A549 treated with Mapracorat at 1 μM for 4 hours (cell line): ENCODE measurements at places on chromosomes 6 and 20. TPM values are rescaled to one million over a fixed set of nuclear protein-coding genes. Genes with fewer than 3 reads are reported as not detected.

Gene DPPA5
- not detected in 5 replicates for total RNA-seq

Gene LINC00237
- total RNA-seq = not detected in 5 replicates

Gene WASF1
- total RNA-seq = 10.0 to 11.0 TPM (median 10.5 TPM) in 5 replicates

Gene GGT7
- 6.6 to 8.5 TPM (median 7.1 TPM) in 5 replicates for total RNA-seq

Gene CST5
- not detected in 5 replicates for total RNA-seq

Gene NFATC2
- total RNA-seq = 7.5 to 10.4 TPM (median 8.6 TPM) in 5 replicates

Gene MAS1
- total RNA-seq = 0.01 TPM in 1 of 5 replicates, not detected in the others
